ENCODE measurements at places on chromosomes 16 and 17.

DNA sequence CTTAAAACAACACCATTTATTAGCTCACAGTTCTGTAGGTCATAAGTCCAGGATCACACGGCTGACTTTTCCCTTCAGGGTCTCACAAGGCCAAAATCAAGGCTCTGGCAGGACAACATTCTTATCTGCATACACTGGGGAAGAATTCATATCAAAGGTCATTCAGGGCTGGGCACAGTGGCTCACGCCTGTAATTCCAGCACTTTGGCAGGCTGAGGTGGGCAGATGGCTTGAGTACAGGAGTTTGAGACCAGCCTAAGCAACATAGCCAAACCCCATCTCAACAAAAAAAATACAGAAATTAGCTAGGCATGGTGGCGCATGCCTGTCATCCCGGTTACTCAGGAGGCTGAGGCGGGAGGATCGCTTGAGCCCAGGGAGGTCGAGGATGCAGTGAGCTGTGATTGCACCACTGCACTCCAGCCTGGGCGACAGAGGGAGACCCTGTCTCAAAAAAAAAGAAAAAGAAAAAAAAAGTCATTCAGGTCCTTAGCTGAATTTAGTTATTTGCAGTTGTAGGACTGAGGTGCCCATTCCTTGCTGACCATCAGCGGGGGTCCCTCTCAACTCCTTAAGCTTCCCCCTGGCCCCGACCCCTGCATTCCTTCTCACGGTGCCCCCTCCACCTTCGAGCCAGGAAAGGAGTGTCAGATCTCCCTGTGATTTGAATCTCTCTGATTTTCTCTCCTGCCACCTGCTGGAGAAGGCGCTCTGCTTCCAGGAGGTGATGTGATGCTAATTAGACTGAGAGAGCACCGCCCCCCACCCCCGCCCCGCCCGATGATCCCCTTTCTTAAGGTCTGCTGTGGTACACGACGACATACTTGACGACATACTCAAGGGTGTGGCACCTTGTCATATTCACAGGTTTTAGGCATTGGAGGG, 91.8 kb upstream of the CLEC18A start:
- peak; percentile 36 for DNase-seq

GRCh38 chr16:86375364-86375763, 135.0 kb upstream of the FOXF1 start:
- DNase-seq = no peak

GRCh38 chr17:42249681-42250446, 26.3 kb downstream of the STAT5B start:
- no peak for DNase-seq

DNA sequence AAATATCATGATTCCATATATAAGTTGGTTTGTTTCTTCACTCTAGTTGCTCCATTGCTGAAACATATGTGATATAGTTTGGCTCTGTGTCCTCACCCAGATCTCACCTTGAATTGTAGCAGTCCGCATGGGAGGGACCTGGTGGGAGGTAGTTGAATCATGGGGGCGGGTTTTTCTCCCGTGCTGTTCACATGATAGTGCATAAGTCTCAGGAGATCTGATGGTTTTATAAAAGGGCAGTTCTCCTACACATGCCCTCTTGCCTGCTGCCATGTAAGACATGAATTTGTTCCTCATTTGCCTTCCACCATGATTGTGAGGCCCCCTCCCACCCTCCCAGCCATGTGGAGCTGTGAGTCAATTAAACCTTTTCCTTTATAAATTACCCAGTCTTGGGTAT, 915.5 kb downstream of the KCNJ2 start:
- no peak for DNase-seq

- no peak for DNase-seq
Observed at GRCh38 chr17:68089881-68090280, 54.3 kb downstream of the KPNA2 start.

- no peak for DNase-seq
Observed at GRCh38 chr17:48499735-48500434, 30.9 kb downstream of the HOXB1 start.

GRCh38 chr16:87538160-87538559, 45.3 kb upstream of the ZCCHC14 start:
- DNase-seq = no peak

DNA sequence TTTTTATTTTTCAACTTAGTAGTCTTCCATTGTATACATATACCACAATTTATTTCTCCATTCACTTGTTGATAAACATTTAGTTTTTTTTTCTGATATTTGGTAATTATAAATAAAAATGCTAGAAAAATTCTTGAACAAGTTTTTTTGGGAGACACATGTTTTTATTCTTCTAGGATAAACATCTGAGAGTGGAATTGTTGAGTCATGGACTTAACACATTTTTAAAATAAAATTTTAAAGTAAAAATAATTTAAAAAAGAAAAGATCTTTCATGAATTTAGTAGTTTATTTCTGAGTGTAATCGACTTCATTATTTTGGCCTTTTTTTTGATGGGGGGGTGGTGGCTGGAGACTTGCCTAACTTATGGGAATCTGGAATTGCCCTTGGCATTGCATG, 391.1 kb downstream of the KCNJ2 start:
- no peak for DNase-seq

GRCh38 chr16:84520725-84521496, 16.5 kb upstream of the MEAK7 start:
- DNase-seq = no peak

GRCh38 chr17:8062435-8062806, 23.6 kb downstream of the ALOX15B start:
- DNase-seq = no peak

DNA sequence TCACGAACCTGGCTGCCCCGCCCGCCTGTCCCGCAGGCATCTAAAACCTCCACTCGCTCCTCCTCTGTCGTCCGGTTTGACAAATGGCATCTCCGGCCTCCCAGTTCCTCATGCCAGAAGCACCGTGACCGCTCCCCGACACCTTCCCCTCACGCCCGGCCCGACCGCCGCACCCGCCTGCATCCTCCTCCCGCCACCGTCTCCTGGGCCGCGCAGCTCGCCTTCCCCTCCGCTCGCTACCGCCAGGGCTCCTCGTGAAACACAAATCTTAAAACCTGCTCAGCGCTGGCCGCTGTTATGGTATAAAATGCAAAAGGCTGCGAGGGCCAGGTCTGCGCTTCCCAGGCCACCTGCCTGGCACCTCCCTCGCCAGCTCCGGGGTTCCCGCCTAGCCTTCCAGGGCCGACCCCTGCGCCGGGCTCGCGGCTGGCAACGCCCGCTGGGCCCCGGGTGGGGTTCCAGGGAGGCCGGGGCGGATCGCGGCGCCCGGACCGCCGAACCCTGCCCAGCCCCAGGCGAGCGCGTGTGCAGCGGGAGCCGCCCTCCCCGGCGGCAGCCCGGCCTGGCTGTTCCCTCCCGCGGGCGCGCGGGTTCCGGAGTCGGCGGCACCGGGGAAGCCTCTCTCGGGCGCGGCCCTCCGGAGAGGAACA, 488 bp downstream of the SPSB3 start:
- peak; percentile 61 for DNase-seq

DNA sequence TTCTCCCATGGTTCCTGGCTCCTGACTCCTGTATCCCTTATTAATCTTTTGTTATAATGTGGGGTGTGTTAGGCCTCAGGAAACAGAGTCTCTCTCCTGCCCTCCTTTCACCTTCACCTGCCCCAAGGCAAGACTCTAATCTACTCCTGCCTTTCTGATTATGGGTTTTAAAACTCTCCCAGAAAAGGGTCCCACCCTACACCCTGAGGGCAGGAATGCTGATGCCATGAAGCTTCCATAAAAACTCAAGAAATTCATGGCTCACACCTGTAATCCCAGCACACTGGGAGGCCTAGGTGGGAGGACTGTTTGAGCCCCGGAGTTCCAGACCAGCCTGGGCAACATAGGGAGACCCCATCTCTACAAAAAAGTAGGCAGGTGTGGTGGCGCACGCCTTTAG, 18.6 kb upstream of the SRCAP start:
- no peak for DNase-seq

- DNase-seq = no peak
Observed at GRCh38 chr17:51346218-51346982, 86.1 kb downstream of the UTP18 start.

All from glutamatergic neuron (in vitro differentiated cells).